SJCRH30 (cell line): ENCODE measurements at places on chromosomes 16 and 17. TPM values are rescaled to one million over a fixed set of nuclear protein-coding genes. Genes with fewer than 3 reads are reported as not detected.
A peak's percentile ranks its signal among the peaks of the same experiment; 100 is the strongest.

Gene NPIPB6
- 0.20 and 1.2 TPM in 2 replicates for total RNA-seq

Gene ZG16
- not detected in 2 replicates for total RNA-seq

Gene PCTP
- total RNA-seq, result 21.1 and 23.6 TPM in 2 replicates

Gene SGCA
- total RNA-seq, result 43.2 and 43.4 TPM in 2 replicates

Gene TLCD1
- 7.5 and 10.0 TPM in 2 replicates for total RNA-seq

- DNase-seq, result peak; percentile 27
- H3K4me1 ChIP-seq, result peaks cover 52% of the 10 kb centered on the region
- no peaks in the 10 kb centered on the region for H3K27me3 ChIP-seq
- H3K36me3 ChIP-seq, result no peaks in the 10 kb centered on the region
- peak overlapping the region; percentile 82 for H3K27ac ChIP-seq
- H3K4me3 ChIP-seq, result no peak overlapping the region
These were observed 44.6 kb upstream of the MAF start for GRCh38 chr16:79644971-79645667.

GRCh38 chr17:77204536-77204935, 63.8 kb downstream of the SEC14L1 start:
- no peak overlapping the region for H3K27ac ChIP-seq
- H3K36me3 ChIP-seq, result peaks cover 52% of the 10 kb centered on the region
- DNase-seq, result no peak
- H3K4me1 ChIP-seq, result no peaks in the 10 kb centered on the region
- H3K4me3 ChIP-seq, result no peak overlapping the region
- H3K27me3 ChIP-seq, result no peaks in the 10 kb centered on the region

DNA sequence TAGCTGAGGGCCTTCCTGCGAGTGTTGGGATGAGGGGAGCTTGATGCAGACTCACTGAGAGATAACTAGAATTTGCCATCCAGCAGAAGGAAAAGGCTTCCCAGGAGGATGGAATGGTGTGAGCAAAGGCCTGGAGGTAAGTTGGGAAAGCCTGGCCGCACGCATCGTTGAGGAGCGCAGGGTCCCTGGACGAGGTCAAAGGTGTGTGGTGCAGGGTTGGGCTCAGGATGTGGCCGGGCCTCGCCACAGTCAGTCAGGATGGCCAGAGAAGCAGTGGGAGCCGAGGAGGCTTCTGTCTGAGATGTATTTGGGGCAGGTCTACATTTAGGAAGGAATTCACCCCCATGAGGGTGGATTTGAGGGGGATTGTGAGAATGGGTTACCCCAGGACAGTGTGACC, 16.4 kb downstream of the DRC3 start:
- DNase-seq, result no peak
- H3K27ac ChIP-seq, result no peak overlapping the region
- H3K4me1 ChIP-seq, result peaks cover 40% of the 10 kb centered on the region
- no peaks in the 10 kb centered on the region for H3K27me3 ChIP-seq
- no peak overlapping the region for H3K4me3 ChIP-seq
- no peaks in the 10 kb centered on the region for H3K36me3 ChIP-seq

DNA sequence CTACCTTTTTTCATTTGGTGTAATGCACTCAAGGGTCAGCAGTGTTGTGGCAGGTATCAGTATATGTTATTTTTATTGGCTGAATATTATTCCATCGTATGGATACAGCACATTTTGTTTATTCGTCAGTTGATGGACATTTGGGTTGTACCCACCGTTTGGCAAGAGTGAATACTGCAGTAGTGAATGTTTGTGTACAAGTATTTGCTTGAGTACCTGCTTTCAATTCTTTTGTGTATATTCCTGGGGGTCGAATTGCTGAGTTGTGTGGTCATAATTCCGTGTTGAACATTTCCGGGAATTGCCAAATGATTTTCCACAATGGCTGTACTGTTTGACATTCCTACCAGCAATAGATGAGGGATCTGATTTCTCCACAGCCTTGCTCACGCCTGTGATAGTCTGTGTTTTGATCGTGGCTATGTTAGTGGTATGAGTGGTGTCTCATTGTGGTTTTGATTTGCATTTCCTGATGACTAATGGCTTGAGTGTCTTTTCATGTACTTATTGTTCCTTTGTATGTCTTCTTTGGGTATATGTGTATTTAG, 108.4 kb downstream of the OR1D5 start:
- DNase-seq, result peak; percentile 87
- no peaks in the 10 kb centered on the region for H3K36me3 ChIP-seq
- H3K27me3 ChIP-seq, result no peaks in the 10 kb centered on the region
- peak overlapping the region; percentile 85 for H3K27ac ChIP-seq

DNA sequence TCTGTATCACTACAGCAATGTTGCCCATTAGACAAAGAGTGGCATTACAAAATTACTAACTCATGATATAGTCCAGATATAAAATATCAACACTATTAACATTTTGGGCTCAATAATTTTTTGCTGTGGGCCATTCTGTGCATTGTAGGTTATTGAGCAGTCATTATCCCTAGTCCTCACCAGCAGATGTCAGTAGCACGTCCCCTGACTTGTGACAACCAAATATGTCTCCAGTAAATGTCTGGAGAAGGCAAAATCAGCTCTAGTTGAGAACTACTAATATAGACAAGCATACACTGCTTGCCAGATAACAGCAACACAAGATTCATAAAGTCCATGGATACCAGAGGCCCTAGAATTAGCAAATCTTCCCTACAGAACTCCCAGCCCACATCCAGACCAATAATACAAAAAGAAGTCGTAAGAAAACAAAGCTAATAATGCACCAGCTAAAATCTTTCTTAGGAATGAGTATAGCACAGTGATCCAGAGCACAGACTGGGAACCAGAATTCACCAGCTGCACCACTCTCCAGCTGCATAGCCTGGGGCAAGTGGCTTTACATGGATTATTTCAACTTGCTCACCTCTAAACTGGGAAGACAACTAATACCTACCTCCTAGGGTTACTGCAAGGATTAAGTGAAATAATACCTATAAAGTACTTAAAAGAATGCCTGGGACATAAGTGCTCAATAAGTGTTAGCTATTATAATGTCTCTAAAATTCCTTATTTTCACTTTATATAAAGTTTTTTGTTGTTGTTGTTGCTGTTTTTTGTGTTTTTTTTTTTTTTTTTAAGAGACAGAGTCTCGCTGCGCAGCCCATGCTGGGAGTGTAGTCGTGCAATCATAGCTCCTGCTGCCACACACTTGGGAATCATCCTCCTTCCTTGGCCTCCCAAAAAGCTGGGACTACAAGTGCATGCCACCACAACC, 23.7 kb downstream of the HELZ start:
- H3K36me3 ChIP-seq, result peaks cover 19% of the 10 kb centered on the region
- H3K4me1 ChIP-seq, result peaks cover 10% of the 10 kb centered on the region
- no peak overlapping the region for H3K4me3 ChIP-seq
